Stimulated activated CD4-positive, alpha-beta T cell treated with anti-CD3 and anti-CD28 coated beads, Interleukin-1b, Interleukin-23, amount 100 ng/mL, for 24 hours (primary cell): ENCODE measurements at places on chromosomes 5 and 9.

GRCh38 chr9:37596504-37596903, 4.1 kb upstream of the TOMM5 start:
- DNase-seq, result no peak

DNA sequence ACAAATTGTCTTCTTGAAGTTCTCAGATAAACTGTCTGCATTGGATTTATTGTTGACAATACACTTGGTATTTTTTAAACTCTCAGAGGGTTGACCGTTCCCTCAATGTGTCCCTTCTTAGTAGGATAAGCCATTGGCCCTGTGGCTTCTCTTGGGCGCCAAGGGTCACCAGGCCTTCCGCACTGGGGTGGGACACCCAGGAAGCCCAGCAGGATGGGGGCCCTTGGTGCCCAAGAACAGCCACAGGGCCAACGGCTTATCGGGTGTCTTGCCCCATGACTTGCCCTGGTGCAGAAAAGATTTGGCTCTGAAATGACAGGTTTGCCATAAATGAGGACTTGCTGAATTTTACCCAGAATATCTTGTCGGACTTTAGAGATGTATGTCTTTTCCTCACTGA, 375.0 kb downstream of the IRX2 start:
- no peak for DNase-seq

- DNase-seq, result no peak
Measured at GRCh38 chr9:76835571-76836283, 70.2 kb downstream of the PRUNE2 start.

- no peak for DNase-seq
Measured at GRCh38 chr5:7348168-7348854, 47.6 kb upstream of the ADCY2 start.

DNA sequence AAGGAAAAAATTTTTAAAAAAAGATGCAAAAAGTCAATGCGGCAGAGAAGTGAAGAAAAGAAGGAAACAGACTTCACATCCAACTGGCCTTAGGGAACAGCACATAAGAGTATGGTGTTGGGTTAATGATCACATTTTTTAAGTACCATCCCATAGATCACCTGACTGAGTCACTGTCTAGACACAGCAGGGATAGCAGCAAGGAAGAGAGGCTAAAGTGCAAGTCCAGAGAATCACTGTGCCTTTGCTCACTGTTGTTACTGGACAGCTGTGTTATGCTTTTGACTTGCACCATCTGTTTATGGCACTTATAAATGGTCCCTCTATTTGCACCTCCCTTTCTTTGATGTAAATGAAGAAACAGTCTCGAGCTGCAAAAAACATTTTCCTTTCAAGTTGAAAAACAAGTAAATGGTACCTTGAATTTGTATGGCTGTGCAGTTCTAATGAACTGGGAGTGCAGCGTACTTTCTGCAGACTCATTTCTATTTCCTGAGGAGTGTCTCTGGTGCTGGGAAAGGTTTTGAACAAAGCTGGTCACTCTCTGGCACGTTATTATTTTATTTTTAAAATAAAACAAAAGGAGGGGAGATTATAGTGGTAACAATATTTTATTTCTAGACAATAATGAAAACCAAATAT, 84.2 kb downstream of the TRPM6 start:
- no peak for DNase-seq

- peak; percentile 47 for DNase-seq
Measured at GRCh38 chr9:91177661-91178280, 183.9 kb downstream of the AUH start.

DNA sequence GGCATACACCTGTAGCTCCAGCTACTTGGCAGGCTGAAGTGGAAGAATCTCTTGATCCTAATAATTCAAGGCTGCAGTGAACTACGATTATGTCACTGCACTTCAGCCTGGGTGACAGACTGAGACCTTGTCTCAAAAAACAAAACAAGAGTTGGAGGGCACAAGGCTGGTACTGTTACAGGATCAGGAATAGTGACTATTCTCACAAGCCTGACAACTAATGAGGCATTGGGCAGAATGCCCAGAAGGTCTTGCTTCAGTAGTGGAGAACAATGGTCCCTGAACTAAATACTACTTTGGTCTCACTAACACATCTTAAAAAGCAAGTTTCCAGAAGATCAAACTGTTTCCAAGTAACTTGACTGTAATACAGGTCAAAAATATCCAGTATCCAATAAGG, 182.9 kb upstream of the RFX3 start:
- no peak for DNase-seq

GRCh38 chr9:122453677-122454135, 24.0 kb downstream of the OR1J1 start:
- no peak for DNase-seq

- no peak for DNase-seq
Measured at GRCh38 chr9:107489144-107489673, 360 bp downstream of the KLF4 start.

DNA sequence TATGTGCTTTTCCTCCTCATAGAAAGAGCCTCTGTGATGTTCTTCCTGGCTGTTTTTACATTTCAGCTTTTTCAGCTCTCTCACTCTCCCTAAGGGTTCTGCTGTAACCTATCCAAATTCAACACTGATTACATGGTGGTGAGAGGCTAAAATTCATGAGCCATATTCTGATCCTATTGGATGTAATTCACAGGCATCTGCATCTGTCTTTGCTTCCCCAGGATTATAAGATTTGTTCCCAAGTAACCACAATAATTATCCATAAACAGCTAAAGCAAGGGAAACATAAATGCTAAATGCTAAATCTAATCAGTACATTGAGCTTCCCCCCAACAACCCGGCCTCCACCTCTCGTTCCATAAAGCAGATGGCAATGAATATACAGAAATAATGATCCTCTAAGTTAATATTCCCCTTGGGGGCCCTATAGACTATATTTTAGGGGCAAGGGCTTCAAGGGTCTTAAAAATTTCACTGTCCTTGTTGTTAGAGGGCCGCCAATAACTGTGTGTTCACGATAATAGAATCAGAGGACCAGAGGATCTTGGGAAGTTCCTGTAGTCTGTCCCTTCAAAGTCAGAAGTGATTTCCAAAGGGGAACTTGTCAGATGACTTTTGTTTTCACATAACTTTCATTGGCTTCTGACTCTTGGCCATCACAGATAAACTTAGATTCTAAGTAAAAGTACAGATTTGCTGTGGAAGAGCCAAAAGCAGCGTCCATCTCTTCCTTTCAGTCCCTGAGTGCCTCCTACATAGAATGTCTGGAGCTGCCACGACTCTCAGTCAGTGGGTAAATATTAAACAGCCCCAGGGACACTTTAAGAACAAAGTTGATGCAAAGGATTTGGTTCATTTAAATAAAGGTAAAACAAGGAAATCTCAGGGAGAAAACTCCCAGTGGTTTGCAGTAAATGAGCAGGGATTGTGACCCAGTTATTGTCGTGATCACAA, 125.6 kb downstream of the ALDH1A1 start:
- no peak for DNase-seq

DNA sequence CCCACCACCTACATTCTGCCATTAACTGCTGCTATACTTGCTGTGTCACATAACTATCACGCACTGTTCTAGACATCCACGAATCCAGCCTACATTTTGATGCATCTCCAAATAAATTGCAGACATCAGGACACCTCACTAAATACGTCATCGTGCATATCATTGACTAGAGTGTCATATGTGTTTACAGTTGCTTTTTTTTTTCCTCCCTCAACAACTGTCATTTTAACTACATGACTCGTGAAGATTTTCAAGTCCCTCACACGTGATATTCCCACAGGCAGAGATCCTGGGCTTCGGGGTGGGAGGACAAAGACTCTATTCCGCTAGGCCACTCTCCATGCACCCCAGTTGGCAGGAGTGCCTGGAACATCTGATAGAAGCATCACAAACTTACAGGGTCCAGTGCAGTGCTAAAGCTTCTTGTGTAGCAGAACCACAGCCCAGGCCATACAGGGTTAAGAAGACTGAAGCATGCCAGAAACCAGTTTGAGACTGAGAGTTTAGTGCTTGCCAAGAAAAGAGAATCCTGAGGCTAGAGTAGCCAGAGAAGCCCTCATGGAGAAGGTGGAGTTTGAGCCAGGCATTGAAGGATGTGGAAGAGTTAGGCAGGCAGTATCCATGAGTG, 1.1 kb downstream of the PCYOX1L start:
- no peak for DNase-seq

- DNase-seq, result no peak
Measured at GRCh38 chr9:124975131-124975530, 34.2 kb upstream of the GOLGA1 start.

DNA sequence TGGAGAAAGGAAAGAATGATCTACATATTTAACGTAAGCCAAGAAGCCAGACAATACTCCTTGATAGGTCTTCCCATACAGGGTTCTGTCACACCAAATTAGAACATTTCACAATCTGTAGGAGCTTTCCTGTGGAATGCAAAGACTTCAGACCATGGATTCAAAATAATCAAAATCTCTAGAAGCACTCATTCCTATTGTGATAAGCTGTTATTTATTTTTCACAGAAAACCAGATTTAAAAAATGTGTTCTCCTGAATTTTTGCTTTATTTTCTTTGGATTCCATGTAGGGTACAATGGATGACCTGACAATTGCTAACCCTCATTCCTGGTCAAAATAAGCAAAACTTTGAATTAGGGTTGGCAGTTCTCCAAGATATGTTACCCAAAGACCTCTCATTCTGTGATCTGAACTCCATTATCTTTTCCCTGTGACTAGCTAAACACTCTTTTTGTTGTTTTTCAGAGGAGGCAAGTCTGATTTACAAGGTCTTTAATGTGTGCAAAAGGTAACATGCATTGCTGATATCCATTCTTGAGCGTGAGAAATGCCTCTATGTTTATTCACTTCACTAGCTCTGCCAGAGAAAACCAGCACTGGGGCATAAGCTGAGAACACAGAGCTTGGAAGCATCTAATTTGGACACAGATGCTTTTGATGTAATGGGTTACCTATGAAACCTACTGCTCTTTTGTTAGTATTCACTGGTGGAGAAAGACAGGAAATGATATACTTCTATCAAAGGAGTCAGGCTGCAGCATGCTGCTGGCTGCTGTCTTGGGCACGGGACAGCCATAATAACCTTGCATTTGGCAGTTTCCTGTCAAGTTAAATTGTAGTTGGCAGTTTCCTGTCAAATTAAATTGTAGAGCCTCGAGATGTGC, 31.4 kb downstream of the ACTBL2 start:
- no peak for DNase-seq

GRCh38 chr5:176583076-176583475, 26.9 kb downstream of the GPRIN1 start:
- no peak for DNase-seq

- DNase-seq, result no peak
Measured at GRCh38 chr5:43780586-43780985, 177.6 kb downstream of the NNT start.

DNA sequence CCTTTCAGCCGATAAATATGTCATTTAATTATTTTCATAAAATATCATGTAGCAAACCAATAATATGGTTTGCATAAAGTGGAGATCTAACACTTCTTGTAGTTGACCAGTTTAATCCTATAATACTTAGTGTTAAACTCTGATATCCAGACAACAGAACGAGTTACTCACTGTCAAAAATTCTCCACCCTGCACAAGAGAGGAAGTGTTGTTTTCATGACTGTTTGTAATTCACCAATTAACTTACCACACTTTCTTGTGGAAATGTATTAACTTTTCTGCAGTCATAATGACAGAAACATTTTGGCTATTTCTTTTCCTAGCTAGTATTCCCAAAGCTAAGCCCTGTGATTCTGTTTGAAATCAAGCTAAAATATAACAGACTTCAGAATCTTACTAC, 555.3 kb upstream of the FTMT start:
- DNase-seq, result no peak

DNA sequence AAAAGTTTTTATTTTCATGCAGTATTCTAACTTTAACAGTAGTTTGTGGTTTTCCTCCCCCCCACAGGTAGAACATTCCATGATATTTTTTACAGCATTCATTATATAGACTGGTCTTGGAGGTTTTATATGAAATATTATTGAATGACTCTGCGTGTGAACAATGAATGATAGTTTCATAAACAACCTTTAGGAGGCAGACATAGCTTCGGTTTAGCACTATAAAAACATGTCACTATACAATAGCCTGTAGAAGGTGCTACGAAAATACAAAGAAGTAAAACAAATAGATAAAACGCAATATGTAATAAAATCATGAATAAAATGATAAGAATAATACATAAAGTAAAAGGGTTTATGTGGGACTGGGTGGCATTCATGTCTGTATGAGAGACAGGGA, 8.5 kb downstream of the KLF4 start:
- DNase-seq, result no peak

GRCh38 chr5:102453716-102454115, 45.1 kb downstream of the SLCO6A1 start:
- no peak for DNase-seq

GRCh38 chr5:52727576-52727975, 60.1 kb upstream of the ITGA1 start:
- no peak for DNase-seq

DNA sequence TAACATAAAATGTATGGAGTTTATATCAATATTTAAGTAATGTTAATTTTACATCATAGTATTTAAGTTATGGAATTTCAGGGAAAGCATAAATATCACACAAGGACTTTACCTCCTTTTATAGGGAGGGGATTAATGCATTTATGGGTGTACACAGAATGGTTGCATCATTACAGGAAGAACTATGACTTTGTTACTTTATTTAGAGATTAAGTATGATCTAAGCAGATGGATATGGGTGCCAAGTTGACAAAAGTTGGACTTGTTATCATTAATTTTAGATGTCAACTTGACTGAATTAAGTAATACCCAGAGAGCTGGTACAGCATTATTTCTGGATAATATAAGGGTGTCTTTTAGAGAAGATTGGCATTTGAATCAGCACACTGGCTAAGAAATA, 160.5 kb upstream of the CDH10 start:
- no peak for DNase-seq

GRCh38 chr9:133258061-133259015, 16.7 kb downstream of the ABO start:
- no peak for DNase-seq

GRCh38 chr5:38426490-38426889, 130.0 kb downstream of the LIFR start:
- no peak for DNase-seq

DNA sequence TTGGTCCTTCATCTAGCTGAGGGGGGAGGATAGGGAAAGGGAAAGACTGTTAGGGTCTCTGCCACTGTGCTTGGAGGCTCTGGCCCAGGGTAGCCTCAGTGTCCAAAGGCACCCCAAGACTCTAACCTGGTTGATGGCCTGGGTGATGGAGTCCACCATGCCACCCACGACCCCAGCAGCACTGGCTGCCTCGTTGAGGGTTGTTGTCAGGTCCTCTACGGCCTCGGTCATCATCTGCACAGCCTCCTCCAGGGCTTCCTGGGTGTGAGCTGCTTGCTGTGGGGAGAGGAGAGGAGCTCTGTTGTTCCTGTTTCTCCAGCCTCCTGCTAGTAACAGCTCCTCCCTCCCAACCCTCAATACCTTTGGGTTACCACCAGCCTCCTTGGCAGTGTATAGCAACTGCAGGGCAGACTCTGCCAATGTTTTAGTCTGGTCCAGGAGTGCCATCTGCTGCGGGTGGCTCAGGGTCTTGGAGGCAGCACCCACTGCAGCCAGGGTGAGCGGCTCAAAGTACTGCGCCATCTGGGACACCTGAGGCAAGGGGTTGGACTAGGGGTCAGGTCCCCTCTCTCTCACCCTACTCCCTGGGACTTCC, 16.2 kb upstream of the TPM2 start:
- no peak for DNase-seq
